ENCODE measurements at places on chromosomes 3 and 15.

GRCh38 chr3:136989781-136990524, 32.2 kb downstream of the IL20RB start:
- DNase-seq: no peak

DNA sequence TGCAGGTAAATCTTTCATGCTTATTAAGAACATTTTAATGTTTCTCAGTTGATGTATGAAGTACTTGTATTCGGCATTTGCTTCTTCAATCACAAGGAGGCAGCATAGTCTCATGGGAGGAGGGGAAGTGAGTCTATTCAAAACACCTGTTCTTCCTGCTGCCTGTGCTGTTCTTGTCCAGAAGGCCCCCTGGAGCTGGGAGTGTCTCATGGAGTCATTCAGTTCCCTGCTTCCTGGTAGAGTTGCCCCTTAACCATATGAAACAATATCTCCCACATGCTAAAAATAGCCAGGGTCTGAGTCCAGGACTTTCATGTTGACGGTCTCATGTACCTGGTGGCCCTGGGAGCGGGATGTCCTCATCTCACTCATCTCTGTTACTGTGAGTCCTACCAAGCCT, 15.5 kb upstream of the PPP1R2 start:
- no peak for DNase-seq

- no peak for DNase-seq
Measured at GRCh38 chr3:83011481-83011880, 1250.0 kb upstream of the GBE1 start.

GRCh38 chr3:127734754-127735473, 62.2 kb downstream of the ABTB1 start:
- DNase-seq: no peak

GRCh38 chr3:143958966-143959365, 12.7 kb upstream of the DIPK2A start:
- no peak for DNase-seq

DNA sequence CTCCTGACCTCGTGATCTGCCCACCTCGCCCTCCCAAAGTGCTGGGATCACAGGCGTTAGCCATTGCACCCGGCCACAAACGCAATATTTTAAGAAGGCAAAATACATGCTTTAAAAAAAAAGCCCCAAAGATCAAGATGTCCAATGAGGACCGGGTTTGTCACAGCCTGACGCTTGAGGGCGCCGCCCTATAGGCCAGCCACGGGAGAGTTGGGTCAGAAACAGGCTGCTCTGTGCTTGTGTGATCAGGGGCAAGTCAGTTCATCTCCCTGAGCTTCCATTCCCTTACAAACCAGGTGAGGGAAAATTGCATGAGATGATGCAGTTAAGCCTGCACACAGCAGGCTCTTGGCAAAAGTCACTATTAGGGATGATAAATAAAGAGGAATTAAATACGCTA, 23.9 kb downstream of the FAM174B start:
- no peak for DNase-seq

DNA sequence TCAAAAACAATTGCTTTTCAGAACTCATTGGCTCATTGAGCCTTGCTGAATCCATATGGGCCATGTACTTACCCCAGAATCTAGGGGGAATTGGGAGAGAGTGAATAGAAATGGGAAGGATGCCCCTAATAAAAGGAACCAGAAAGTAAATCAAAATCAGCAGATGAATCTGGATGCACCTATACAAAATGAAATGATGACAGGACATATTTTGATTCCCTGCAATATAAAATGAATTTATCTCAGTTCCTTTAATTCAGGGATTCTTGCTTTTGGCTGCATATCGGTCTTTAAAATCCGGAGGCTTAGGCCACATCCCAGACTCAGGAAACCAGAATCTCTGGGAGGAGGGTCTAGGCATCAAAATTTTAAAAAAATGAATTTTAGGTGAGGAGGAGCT, 107.7 kb upstream of the NEO1 start:
- DNase-seq: no peak

GRCh38 chr3:23501201-23501802, 298.2 kb downstream of the UBE2E2 start:
- DNase-seq: no peak

DNA sequence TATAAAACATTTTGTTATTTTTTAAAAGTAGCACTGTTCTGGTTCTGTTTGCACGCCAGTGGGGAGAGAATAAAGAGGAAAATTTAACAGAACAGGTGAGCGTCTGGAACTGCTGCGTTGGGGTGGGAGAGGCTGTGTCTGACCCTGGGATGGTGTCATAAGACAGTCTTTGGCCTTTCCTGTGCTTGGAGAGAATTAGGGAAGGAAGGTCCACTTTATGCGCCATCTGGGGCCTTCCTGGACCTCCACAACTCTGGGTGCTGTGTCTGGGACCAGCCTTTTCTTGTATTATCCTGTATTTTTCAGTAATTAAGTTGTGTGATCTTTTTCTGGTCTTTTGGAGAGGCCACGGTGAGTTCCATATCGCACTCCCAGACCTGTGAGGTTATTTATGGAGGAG, 3.3 kb downstream of the FAM43A start:
- no peak for DNase-seq

GRCh38 chr3:136473716-136474326, 223.7 kb downstream of the PCCB start:
- DNase-seq: no peak

DNA sequence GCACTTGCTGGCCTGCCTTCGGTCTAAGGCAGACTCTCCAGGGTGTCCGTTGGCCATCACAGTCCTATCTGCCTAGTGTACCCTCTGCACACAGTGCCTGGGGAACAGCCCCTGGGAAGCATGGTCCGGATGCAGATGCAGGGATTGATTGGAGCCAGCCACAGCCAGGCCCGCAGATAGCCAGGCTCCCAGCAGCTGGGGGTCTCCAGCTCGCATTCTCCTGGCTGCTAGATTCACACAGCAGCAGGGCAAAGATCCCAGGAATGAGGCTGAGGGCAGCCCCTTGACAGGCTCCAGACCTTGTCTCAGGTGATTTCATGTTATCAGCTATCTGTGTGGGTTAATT, 41.4 kb downstream of the IRAK2 start:
- no peak for DNase-seq

DNA sequence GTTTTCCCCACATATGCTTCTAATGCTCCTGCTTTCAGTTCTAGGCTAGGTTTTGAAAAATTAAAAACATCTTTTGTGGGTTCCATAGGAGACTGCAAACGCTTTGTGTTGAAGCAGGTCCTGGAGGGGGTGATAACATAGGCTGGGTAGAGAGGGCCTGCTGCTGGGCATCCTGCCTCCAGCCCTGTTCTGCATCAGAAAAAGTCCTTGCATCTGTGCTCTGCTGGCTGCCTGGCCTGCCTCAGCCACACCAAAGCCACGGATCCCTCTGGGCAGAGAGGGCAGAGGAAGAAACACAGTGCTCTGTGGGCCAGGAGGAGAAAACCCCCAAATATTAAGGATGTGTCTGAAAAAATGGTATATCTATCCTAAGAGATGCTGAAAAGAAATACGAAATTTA, 3.9 kb upstream of the ARPP21 start:
- DNase-seq: no peak

DNA sequence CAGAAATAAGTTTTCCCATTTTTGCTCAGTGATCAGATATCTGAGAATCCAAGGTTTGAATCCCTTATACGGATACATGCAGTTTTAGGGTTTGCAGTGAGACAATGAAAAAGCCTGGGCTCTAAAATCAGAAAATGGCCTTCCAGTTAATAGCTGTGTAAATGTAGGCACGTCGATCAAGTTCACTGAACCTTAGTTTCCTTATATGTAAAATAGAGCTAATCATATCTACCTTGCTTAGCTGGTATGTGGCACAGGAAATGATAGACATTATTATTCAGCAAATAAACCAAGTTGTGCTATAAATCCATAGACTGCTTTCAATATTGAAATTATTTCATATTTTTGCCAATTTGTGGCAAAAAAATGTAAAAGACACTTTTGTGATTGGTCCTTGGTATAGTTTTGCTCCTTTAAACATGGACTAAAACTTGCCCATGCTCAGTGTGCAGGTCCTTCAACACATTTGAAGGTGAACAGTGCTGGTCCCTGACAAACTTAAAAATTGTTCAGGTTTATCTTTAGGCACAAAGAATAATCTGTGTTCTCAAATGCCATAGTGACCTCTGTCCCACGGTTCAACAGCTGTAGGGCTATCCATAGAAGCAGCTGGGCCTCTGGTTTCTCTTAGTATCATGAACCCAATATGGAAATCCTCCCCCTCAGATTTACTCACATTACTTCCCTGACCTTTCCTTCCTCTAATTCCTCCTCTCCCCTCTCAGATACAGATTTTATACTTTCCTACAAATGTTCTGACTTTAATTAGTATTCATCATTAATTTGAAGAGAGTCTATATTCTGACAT, 51.0 kb downstream of the CCDC54 start:
- DNase-seq: no peak

GRCh38 chr15:26972636-26973035, 1.7 kb downstream of the GABRG3 start:
- DNase-seq: no peak

DNA sequence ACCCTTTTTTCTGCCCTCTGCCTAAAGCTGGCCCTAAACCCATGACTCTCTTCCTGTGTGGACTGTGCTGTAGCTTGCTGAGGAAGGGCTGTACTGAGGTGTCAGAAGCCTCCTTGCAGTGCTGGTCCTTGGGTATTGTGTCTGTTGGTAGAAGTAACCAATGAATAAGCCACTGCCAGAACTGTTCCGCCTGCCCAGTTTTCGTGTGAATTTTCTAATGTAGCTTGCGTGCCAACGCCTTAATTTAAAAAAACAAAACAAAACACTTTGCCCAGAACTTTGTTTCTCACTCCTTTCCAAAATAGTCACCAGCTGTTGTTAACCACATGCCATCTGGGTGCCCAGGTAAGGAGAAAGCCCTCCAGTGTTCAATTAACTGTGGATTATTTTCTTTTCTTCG, 101.9 kb downstream of the KLHL25 start:
- no peak for DNase-seq

DNA sequence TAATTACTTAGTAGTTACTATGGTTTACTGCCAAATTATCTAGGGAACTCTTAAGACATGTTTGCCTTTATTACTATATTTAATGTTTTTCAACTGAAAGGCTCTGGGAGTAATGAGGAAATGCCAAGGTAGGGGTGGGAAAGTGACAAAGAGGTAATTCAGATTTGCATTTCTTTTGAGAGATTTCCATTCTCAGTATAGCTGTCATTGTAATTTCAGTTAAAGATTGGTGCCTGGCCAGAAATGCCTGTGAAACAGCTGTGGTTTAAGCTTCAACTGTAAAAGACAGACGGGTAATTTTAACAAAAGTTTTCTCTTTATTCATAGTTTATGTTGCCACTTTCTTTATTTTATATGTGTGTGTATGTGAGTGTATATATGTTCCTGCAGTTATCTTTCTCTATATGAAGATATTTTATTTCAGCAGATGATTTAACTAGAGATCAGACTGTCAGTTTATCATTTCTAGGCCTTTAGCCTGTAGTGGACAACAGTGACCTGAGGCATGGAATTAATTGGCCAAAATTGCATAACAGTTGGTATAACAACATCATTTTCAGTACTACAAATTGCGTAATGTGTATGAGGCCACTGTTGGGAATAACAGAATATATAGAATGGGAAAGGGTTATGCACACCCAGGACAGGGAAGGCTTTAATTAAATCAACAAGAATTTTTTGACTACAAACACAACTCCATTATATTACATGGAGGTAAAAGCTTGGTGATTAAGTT, 119.0 kb downstream of the BBX start:
- DNase-seq: no peak

All from T-helper 1 cell (primary cell).